IPS-NIHi11 (cell line): ENCODE measurements at places on chromosomes 3 and 15.
A peak's percentile ranks its signal among the peaks of the same experiment; 100 is the strongest.

- no peak for DNase-seq
Observed at GRCh38 chr3:36446276-36446675, 66.0 kb downstream of the STAC start.

DNA sequence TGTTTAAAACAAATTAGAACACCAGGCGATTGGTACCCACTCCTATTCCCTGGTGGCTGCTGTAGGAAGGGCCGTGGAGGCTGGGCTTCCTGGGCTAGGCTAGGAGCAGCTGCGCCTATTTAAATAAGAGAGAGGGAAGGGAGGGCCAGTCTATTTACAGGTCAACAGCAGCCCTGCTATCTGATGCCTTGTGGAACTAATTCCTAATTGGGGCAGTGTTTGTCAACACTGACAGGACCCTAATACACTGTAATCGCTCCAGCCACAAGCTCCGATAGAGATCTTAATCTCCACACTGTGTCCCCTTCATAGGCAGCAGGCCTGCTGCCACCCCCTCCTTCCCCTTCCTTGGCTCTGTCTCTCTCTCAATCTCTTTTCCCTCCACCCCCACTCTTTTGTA lies 116.9 kb upstream of the SOX14 start:
- peak; percentile 50 for DNase-seq

DNA sequence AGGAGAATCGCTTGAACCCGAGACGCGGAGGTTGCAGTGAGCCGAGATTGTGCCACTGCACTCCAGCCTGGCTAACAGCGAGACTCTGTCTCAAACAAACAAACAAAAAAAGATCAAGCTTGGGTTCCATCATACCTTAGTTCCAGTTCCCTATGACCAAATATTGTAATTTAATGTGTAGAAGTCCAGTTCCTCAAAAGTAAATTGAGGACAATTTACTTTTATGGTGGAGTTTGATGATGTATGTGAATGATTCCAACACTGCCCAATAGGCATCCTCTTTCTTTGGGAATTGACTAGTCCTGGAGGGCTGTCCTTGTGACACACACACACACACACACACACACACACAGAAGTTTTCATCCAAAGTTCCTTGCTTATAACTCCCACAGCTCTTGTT lies 2.8 kb upstream of the PKM start:
- no peak for DNase-seq

- no peak for DNase-seq
Observed at GRCh38 chr15:78879517-78880241, 7.0 kb downstream of the MORF4L1 start.

GRCh38 chr3:183828538-183828870 lies 3.1 kb upstream of the MAP6D1 start:
- no peak for DNase-seq

- DNase-seq, result no peak
Observed at GRCh38 chr3:9224490-9224889, 25.0 kb downstream of the SRGAP3 start.
